ENCODE measurements at places on chromosomes 7 and 10. TPM values are rescaled to one million over a fixed set of nuclear protein-coding genes. Genes with fewer than 3 reads are reported as not detected.

Gene GCK
- not detected for total RNA-seq

Gene STRIP2
- total RNA-seq = 3.3 TPM

Gene ELMO1
- under 0.01 TPM for total RNA-seq

Gene GAD2
- not detected for total RNA-seq

Gene LIPK
- not detected for total RNA-seq

Gene SH2D4B
- not detected for total RNA-seq

Gene PTPN12
- 66.5 TPM for total RNA-seq

Data from smooth muscle cell of the umbilical artery (primary cell).